ENCODE measurements at places on chromosomes 12 and 14. TPM values are rescaled to one million over a fixed set of nuclear protein-coding genes. Genes with fewer than 3 reads are reported as not detected.
A peak's percentile ranks its signal among the peaks of the same experiment; 100 is the strongest.

Gene MEG3
- total RNA-seq: 7.3 TPM

Gene POTEG
- not detected for total RNA-seq

Gene B4GALNT1
- total RNA-seq: 0.28 TPM

Gene COPZ1
- total RNA-seq: 219 TPM

Gene RASSF9
- total RNA-seq: 0.06 TPM

Gene NINJ2
- 0.37 TPM for total RNA-seq

Gene GPHN
- 14.0 TPM for total RNA-seq

DNA sequence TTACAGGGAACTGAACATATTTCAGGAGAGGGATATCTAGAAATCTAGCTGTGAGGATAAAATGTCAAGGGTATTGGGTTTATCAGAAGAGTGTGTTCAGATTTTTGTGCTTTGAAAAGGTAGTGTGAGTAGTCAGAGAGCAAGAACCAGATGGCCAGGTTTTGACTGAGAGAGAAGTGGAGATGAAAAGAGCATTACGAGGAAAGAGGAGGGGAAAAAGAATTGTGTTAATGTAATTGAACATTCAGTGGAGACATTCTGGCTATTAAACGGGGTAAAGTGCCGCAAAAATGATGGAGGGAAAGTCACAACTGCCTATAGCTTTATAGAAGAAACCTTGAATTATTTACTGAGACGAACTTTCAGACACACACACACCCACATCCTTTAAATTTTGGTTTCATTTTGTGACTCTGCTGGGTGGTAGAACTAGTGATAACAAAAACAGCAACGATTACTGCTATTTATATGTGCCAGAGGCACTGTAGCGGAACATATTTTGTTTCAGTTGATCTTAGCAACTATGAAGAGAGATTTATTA is 213.6 kb downstream of the ERC1 start:
- peaks cover 15% of the 10 kb centered on the region for H3K4me1 ChIP-seq
- H3K27me3 ChIP-seq: no peaks in the 10 kb centered on the region
- no peaks in the 10 kb centered on the region for H3K36me3 ChIP-seq

GRCh38 chr14:50521912-50522341 is 10.4 kb downstream of the MAP4K5 start:
- no peaks in the 10 kb centered on the region for H3K27me3 ChIP-seq
- no peaks in the 10 kb centered on the region for H3K36me3 ChIP-seq
- no peak overlapping the region for H3K4me3 ChIP-seq
- H3K4me1 ChIP-seq: peaks cover 27% of the 10 kb centered on the region
- peak overlapping the region; percentile 5 for H3K27ac ChIP-seq
- no peak for DNase-seq

DNA sequence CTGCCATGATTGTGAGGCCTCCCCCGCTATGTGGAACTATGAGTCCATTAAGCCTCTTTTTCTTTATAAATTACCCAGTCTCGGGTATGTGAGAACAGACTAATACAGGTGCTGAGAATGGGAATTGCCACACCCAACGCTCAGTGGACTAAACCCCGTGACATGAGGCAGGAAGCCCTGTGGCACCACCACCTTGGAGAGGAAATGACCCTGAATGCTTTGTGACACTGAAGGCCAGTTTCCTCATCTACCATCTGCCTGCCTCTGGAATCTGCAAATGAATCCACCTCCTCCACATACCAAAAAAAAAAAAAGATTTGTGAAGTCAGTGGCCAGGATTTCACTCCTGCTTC is 41.6 kb downstream of the NT5DC3 start:
- no peaks in the 10 kb centered on the region for H3K27me3 ChIP-seq
- no peak for DNase-seq
- H3K27ac ChIP-seq: no peak overlapping the region
- H3K4me3 ChIP-seq: no peak overlapping the region

DNA sequence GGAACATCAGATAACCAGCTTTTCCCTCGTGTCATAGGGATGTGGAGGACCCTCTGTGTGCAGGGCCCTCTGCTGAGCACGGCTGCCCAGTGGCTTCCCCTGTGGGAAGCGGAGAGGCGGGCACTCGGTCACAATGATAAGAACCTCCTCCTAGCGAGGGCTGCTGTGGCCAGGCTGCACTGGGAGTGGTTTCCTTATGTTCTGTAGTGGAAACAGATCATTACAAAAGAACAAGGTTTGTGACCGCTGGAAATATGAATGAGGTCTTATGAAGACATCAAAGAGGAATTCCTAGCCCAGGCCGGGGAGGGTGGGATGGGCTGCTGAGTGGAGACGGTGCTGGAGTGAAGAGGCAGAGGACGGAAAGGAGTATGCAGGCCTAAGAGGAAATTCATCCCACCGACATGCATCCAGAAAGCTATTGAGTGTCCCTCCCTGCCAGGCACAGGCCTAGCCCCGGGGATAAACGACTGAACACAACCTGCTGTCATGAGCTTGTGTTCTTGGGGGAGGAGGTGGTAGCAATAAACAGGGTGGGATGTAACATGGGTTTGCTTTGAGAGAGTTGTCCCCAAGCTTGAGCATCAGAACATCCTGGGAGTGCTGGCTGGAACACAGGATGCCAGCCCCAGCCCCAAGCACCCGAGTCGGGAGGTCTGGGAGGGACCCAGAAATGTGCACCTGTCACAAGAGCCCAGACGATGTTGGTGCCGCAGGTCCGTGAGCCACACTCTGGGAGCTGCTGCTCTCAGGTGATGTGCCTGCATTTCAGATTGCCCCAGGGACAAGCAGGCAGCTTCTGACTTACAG is 37.5 kb downstream of the FZD10 start:
- no peak overlapping the region for H3K27ac ChIP-seq
- no peak overlapping the region for H3K4me3 ChIP-seq
- no peaks in the 10 kb centered on the region for H3K4me1 ChIP-seq

DNA sequence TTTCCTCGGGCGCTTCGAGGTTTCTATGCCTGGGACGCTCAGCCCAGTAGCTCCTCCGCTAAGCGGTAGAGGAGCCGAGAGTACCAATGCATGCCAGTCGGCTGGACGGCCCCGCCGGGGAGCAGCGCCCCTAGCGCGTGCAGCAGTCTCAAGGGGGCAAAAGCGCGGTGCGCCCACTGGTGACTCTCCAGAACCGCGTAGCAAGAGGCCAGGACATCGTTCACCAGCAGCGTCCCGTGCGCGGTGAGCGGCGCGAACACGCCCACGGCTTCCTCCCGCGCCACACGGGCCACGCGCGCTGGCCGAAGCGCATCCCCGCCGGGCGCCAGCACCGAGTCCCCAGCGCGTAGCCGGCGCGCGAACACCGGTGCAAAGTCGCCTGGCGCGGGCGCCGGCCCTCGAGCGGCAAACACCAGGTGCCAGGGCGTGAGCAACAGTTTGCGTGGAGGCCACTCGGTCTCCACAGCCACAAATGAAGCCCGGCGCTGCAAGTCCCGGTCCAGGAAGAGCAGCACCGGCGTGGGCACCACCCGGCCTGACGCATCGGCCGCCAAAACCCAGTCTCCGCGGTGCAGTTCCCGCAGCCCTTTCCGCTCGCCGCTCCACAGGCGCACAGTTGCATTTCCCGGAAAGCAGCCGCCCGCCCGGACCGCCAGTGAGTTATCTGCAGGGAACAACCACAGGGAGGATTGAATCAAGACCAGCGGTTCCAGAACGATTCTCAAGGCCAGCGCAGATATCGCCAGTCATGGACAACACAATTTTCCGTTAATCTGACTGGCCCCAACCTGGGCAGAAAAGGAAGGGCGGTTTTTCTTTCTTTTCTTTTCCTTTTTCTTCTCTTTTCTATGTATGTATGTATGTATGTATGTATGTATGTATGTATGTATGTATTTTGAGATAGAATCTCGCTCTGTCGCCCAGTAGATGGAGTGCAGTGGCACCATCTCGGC is 4.5 kb downstream of the DHH start:
- H3K27ac ChIP-seq: no peak overlapping the region
- H3K4me3 ChIP-seq: peak overlapping the region; percentile 36
- no peaks in the 10 kb centered on the region for H3K36me3 ChIP-seq
- H3K27me3 ChIP-seq: peaks cover 100% of the 10 kb centered on the region
- DNase-seq: peak; percentile 74
- peaks cover 39% of the 10 kb centered on the region for H3K4me1 ChIP-seq

DNA sequence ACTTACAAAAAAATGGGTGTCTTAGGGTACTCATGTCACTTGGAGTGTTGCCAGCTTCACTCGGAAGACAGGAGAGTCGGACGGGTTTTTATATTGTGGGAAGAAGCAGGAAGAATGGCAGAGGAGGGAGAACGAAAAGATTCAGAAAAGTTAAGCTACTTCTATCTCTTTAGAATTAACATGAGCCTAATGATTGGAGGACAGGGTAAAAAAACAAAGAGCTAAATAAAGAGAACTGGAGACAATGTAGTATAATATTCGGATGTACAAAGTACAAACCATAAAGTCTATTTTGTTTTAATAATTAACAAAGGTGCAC is 43.9 kb downstream of the EFCAB11 start:
- H3K27me3 ChIP-seq: no peaks in the 10 kb centered on the region
- H3K27ac ChIP-seq: no peak overlapping the region
- no peak for DNase-seq
- no peaks in the 10 kb centered on the region for H3K36me3 ChIP-seq
- H3K4me3 ChIP-seq: no peak overlapping the region

GRCh38 chr14:36508418-36509068 is 11.5 kb downstream of the NKX2-1 start:
- no peaks in the 10 kb centered on the region for H3K36me3 ChIP-seq
- peak; percentile 66 for DNase-seq
- H3K4me1 ChIP-seq: peaks cover 31% of the 10 kb centered on the region

GRCh38 chr14:66959437-66960050 is 229.7 kb upstream of the GARIN2 start:
- H3K4me3 ChIP-seq: no peak overlapping the region
- peaks cover 16% of the 10 kb centered on the region for H3K36me3 ChIP-seq
- no peak for DNase-seq

DNA sequence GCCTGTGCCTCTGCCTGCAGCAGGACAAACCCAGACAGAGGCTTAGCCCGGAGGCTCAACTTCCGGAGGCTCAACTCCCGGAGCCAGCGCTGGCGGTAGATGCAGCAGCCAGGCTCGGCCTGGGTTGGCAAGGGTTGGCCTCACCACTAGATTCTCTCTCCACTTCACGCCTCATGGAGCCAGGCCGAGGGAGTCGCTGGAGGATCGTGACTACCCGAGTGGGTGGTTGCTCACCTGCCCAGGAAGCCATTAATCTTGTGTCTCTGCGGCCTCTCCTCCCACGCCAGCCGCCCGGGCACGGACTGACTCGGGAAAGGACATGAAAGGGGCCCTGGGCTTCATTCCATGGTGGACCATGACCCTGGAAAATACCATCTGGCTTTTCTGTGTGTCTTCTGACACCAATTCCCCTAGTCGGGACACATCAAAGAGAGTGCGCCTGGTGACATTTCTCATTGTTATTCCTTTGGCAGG is 20.8 kb downstream of the ESRRB start:
- no peak overlapping the region for H3K27ac ChIP-seq
- H3K4me1 ChIP-seq: peaks cover 15% of the 10 kb centered on the region
- H3K27me3 ChIP-seq: no peaks in the 10 kb centered on the region
- H3K4me3 ChIP-seq: no peak overlapping the region
- H3K36me3 ChIP-seq: no peaks in the 10 kb centered on the region

- no peaks in the 10 kb centered on the region for H3K4me1 ChIP-seq
- H3K27me3 ChIP-seq: no peaks in the 10 kb centered on the region
- H3K36me3 ChIP-seq: peaks cover 6% of the 10 kb centered on the region
- no peak overlapping the region for H3K27ac ChIP-seq
- no peak for DNase-seq
Measured at GRCh38 chr12:111792155-111792855, 25.6 kb downstream of the ALDH2 start.

- H3K4me1 ChIP-seq: no peaks in the 10 kb centered on the region
- H3K36me3 ChIP-seq: no peaks in the 10 kb centered on the region
- DNase-seq: no peak
- peaks cover 12% of the 10 kb centered on the region for H3K27me3 ChIP-seq
- no peak overlapping the region for H3K27ac ChIP-seq
- no peak overlapping the region for H3K4me3 ChIP-seq
Measured at GRCh38 chr12:130764073-130764472, 48.0 kb upstream of the RIMBP2 start.

DNA sequence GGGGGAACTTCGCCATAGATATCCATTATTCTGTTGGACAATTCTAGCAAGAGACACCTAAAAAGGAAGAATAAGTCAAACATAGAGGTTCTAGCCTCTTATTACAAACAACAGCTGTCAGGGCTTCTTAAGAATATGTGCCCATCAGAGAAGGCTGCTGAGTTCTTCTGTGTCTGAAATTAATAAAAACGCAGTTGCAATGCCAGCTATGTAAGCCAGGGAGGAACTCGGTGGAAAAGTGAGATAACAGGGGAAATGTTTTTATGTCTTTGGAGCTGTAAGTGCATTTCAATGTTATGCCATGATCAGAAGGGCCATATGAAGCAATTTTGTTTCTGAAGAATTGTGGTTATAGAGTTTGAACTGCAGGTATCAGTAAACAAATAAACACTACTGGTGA is 95.0 kb downstream of the SYT1 start:
- H3K36me3 ChIP-seq: no peaks in the 10 kb centered on the region
- DNase-seq: no peak
- H3K4me3 ChIP-seq: no peak overlapping the region
- no peaks in the 10 kb centered on the region for H3K4me1 ChIP-seq
- H3K27me3 ChIP-seq: no peaks in the 10 kb centered on the region
- no peak overlapping the region for H3K27ac ChIP-seq

DNA sequence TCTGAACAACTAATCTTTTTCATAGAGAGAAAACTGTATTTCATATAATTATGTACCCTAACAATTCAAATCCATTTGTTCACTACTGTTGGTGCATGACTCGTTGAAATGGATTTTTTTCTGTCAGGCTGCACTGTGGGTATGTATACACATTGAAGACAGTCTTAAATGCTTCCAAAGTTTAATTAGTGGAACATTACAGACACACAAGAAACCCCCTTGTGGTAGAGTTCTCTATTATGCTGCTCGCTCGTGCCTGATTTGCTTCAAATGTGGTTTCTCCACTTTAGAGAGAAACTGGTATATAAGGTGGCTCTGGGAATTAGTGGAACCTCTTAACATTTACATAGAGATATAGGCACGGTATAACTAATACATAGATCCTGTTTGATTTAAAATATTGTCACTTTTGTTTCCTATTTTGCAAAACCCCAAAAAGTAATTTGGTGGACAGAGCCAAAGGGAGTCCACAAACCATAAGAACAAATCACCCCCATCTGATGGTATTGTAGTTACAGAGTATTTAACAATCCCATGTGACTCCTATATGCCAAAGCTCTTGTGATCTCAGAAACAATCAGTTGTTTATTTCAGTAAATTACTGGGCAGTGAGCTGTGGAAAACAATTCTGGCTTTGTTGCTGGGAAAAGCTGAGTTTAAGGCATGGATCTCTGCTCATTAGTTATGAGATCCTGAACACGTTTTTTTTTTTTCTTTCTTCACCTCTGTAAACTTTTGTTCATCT is 159.5 kb downstream of the BRMS1L start:
- H3K36me3 ChIP-seq: no peaks in the 10 kb centered on the region
- H3K4me1 ChIP-seq: peaks cover 16% of the 10 kb centered on the region
- no peak overlapping the region for H3K4me3 ChIP-seq
- peak; percentile 24 for DNase-seq
